CD4-positive, alpha-beta T cell treated with Interferon alpha-2 for 1 hour (primary cell): ENCODE measurements at places on chromosomes 5 and 9.

DNA sequence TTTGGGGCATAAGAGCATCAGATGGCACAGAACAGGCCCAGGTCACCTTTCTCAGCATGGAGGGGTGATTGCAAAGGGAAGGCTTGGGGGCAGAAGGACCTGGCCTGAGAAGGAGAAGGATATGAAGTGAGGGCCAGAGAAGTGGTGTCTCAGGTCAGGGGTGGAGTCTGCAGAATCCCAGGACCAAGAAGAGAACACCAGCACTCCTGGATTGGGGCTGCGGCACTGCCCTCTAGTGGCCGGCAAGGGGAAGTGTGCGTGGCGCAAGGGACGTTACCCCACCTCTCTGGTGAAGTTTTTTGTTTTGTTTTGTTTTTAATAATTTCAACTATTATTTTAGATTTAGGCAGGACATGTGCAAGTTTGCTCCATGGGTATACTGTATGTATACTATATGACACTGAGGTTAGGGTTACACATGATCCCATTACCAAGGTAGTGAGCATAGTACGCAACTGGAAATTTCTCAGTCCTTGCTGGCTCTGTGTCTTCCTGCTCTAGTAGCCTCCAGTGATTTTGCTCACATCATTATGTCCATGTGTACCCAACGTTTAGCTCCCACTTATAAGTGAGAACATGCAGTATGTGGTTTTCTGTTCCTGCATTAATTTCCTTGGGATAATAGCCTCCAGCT is 1548.6 kb downstream of the EFNA5 start:
- DNase-seq = no peak

GRCh38 chr9:16642421-16643109 is 227.9 kb downstream of the BNC2 start:
- no peak for DNase-seq

GRCh38 chr5:131001507-131001906 is 163.5 kb downstream of the HINT1 start:
- DNase-seq = no peak

DNA sequence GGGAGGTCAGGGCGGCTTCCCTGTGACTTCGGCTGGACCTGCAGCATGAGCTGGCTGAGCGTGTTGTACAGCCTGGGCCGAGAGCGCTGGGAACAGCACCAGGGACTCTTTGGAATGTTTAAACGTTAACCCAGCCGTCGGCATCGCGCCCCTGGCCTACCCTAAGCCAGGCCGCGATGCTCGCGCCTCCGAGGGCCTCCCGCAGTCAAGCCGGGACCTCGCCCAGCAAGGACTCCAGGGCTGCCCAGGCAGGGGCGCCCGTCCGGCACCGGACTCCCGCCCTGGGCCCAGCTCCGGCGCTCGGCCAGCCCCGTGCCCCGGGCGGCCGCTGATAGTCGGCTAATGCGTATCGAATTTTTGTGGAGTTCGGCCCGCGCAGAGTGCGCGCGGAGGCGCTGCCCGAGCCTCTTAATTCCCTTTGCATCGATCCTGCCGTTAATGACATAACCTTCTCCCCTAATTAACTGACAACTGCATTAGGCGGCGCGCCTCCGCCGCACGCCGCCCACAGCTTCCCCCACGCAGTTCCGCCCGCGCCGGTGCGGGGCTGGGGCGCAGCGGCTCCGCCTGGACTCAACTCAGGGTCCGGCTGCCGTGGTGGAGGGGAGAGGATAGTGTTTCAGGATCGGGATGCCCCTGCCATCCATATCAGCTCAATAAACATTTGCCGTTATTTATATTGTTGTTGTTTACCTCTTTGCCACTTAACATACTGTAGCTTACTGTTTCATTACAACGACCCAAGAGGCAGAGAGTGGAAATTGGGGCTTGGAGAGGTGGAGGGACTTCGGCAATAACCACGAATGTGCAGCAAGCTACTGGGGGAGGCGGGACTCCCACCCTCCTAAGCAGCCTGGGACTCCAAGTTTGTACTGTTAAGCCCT is 28.8 kb upstream of the CDC23 start:
- no peak for DNase-seq

GRCh38 chr5:123035360-123035917 is 1.1 kb downstream of the PPIC start:
- no peak for DNase-seq

DNA sequence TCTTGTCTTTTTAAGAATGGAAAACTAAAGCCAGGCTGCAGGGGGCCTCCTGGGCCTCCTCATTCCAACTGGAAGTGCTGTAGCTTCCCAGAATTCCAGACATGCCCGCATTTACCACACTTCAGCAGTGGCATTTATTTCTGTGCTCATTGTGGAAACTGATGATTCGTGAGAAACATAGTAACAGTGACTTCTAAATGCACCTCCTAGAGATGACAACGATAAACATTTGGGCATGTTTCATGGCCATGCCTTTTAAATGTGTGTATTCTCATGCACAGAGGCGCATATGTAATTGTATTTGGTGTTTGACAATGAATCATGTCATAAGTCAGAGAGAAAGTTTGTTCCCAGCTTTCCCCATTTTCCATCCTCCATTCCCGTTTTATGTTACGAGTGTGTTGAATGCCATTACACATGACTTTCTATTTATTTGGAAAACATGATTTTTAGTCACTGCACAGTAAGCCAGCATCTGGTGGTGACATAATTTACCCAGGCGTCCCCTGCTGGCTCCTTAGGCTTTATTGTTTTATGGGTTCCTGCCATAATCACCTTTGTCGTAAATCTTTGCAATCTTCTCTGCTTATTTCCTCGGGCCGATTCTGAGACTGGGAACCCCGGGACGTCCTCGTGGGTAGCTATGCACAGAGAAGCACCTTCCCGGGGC is 68.8 kb upstream of the FCN2 start:
- no peak for DNase-seq
